ENCODE measurements at places on chromosomes 2 and 18. TPM values are rescaled to one million over a fixed set of nuclear protein-coding genes. Genes with fewer than 3 reads are reported as not detected.

Gene AOX1
- 17.5 TPM for total RNA-seq

Gene MROH2A
- not detected for total RNA-seq

Gene HRH4
- total RNA-seq: 0.08 TPM

Gene HIBCH
- 15.5 TPM for total RNA-seq

Gene TAF4B
- total RNA-seq: 7.8 TPM

Gene PSMG2
- total RNA-seq: 88.2 TPM

Gene TUBA3D
- total RNA-seq: not detected

Gene SIX3
- total RNA-seq: not detected

All from hair follicular keratinocyte (primary cell).